ENCODE measurements at places on chromosomes 13 and 19.
A peak's percentile ranks its signal among the peaks of the same experiment; 100 is the strongest.

- DNase-seq = peak; percentile 50
Measured at GRCh38 chr19:12840091-12841079, 2.1 kb downstream of the MAST1 start.

- no peak for DNase-seq
Measured at GRCh38 chr13:44860454-44860853, 128.8 kb downstream of the NUFIP1 start.

DNA sequence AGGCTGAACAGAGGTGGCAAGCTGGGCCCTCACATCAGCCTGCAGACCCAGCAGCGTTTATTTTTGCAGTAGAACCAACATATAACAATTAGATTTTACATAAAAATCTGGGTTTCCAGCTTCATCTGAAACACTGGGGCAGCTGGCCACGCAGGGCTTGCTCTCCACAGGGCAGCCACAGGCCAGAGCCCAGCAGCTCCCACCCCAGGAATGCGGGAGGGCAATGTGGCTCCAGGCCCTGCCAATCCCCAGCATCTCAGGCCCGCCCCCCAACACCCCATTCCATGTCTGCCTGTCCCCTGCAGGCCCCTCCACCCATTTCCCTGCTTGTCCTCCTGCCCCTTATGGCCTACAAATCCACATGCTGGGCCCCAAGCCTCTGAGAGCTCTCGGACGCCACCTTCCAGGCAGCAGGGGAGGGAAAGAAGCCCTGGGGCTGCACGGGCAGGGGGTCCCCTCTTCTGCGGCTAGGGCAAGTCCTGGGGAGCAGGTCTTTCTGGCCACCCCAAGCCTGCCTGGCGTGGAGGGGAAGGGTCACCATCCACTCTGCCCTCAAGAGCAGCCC lies 15.0 kb upstream of the VSTM2B start:
- DNase-seq = no peak

DNA sequence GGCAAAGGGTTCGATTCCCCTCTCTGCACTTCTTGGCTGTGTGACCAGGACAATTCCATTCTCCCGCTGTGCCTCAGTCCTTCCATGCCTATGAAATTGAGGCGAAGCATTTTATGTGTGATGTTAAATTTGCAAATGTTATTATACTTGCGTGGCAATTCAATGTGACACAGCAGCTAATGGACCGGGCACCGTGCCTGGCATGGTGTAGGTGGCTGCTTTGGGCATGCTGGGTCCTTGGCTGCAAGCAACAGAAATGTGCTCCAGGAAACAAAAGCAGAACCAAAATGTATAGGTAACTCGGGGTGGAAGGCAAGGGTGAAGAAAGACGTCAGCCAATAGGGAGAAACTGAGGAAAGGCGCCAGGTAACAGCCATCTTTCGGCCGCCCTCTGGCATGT lies 37.1 kb downstream of the TINCR start:
- DNase-seq = no peak

- DNase-seq = no peak
Measured at GRCh38 chr13:44819245-44819644, 170.0 kb downstream of the NUFIP1 start.

DNA sequence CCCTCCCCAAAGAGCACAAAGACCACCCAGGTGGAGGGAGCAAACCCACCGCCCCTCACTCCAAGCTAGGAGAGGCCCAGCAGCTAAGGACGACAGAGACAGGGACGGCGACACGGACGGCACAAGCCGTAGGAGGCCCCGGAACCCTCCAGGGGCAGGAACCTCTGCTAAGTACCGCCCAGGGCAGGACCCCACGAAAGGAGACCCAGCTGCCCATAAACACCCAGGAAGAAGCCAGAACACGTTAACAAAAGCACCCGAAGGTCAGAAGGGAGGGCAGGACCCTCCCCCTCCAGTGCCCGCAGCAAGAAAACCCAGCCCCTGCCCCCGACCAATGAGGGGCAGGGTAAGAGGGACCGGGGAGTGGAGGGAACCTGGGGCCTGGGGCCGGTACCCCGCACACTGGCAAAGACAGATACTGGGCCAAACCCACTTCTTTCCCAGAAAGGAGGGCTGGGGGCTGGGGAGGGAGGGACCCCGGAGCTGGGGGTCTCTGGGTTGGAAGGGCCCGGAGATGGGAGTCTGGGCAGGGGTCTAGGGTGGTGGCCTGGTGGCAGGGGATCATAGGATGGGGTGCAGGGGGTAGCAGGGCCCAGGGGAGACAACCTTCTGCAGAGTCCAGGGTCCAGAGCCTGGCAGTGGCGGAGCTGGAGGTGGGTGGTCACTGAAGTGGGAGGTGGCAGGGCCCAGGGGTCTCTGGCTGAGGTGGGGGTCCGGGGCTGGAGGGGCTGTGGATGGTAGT lies 2.4 kb downstream of the BTBD2 start:
- no peak for DNase-seq

- DNase-seq = no peak
Measured at GRCh38 chr13:46720189-46720588, 76.8 kb downstream of the ESD start.

DNA sequence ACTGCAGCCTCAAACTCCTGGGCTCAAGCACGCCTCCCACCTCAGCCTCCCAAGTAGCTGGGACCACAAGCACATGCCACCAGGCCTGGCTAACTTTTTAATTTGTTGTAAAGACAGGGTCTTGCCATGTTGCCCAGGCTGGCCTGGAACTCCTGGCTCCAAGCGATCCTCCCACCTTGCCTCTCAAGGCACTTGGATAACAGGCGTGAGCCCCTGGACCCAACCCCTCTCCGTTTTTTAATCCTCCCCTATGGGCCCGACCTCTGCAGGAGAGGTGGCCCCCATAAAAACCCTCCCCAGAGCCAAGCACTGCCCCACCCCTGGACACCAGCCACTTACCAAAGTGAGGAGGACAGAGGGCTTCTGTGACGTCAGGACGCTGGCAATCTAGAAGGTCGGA lies 28.6 kb downstream of the PEPD start:
- DNase-seq = no peak

GRCh38 chr13:20125129-20125782 lies 35.6 kb downstream of the GJA3 start:
- DNase-seq = no peak

DNA sequence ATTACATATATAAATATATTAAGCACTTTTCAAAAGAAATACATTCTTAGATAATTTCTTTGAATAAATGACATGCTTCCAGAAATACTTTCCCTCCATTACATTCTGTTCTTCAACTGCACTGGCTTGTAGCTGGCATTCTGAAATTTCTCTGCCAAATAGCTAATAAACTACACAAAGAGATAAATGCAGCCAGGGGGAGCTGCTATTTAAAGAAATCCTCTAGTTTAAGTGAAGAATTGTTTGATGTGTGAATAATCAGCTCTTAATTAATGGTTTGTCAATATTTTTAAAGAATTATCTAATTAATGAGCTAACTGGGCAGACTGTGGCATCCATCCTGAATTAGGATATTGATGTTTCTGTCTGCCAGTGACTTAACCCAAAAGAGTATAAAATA lies 30.7 kb downstream of the SLC7A1 start:
- DNase-seq = no peak

GRCh38 chr19:5621945-5622464 lies 571 bp downstream of the SAFB2 start:
- no peak for DNase-seq

DNA sequence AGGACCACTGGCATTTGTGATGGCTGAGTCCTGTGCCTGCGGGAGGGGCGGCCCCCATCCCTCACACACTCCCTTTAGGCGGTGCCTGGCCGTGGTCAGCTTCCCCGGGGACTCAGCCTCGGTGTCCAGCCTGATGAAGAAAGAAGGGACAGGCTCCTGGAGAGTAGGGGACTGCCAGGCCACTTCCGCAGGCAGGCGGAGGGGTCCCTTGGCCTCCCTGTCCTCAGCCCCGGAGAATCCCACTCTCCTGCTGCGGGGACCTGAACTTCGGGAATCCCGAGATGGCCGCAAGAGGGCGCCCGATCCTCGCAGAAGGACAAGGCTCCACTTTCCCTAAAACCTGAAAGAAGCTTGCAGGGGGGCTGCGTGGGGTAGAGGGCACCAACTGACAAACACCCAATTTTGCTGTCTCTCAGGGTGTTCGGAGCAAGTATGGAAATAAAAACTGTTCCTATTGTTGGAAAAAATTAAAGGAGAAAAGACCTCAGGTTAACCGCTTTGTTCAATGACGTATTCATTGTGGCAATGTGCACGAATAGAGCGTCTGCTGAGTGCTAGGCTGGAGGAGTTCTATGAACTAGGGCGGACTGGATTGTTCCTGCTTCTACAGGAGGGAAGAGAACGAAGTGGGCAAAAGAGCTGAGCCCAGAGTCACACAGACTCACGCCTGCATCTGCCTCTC lies 297.3 kb downstream of the ZNF536 start:
- no peak for DNase-seq

- no peak for DNase-seq
Measured at GRCh38 chr13:51834581-51835171, 10.3 kb downstream of the TMEM272 start.

GRCh38 chr13:46313432-46314257 lies 73.4 kb downstream of the RUBCNL start:
- no peak for DNase-seq

DNA sequence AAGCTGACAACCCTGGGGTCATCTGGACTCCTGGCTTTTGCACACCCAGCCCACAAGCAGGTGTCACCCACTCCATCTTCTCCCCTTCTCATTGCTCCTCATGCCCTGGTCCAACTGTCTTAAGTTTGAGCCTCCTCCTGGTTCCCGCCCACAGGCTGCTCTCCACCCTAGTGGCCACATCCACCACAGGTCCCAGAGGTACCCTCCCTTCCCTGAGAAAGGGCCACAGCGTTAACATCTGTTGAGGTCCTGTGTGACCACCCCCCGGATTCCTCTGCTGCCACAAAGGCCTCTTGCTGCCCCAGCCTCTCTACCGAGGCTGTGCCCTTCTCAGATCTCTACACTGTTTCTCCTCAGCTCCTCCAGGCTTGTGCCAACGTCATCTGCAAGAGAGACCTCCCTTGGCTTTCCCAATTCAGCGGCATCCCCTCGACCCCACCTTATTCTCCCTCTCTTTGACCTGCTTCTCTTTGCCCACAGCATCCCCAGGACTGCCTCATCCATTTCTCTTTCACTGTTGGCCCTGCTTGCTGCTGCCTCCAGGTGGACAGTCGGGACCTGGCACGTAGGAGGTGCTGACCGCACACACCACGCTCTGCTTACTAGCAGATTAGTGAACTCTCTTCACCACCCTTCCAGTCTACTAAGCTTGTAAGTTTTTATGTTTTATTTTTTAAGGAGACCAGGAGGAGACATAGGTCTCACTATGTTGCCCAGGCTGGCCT lies 33.3 kb downstream of the SUGP2 start:
- DNase-seq = no peak

- DNase-seq = no peak
Measured at GRCh38 chr13:42524487-42525034, 49.4 kb upstream of the TNFSF11 start.

DNA sequence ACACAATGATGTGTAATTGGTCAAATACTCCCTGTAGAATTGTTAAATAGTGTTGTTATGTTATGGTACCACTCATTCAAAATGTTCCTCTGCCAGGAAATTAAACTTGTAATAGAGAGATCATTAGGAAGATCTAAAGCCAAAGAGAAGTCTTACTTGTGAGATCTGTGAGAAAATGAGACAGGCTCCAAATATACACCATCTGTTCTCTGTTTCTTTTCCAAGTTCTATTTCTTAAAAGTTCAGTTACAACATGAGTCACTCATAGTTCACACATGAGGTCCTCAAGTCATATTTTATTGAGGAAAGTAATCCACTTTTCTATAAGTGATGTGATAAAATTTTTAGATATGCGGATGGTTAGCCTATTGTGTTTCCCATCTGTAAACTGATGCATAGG lies 1038.1 kb upstream of the PRR20A start:
- no peak for DNase-seq

- DNase-seq = peak; percentile 99
Measured at GRCh38 chr19:47600246-47601179, 8.4 kb upstream of the BICRA start.

DNA sequence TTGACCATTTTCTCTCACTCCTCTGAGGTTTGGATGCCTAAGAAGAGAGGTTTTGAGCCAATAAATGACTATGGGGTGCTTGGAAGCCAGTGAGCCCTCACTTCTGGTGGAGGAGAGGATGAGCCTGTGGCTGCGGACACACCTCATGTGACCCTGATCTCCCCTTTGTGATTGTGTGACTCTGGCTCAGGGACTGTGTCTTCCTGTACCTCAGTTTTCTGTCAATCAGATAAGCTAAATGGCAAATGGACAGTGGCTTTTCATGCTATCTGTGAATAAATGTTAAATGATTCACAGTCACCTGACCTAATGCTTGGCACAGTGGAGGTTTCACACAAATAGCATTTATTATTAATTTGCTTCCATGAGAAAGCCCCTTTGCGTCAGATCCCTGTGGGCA lies 2.7 kb downstream of the PSG8 start:
- no peak for DNase-seq

DNA sequence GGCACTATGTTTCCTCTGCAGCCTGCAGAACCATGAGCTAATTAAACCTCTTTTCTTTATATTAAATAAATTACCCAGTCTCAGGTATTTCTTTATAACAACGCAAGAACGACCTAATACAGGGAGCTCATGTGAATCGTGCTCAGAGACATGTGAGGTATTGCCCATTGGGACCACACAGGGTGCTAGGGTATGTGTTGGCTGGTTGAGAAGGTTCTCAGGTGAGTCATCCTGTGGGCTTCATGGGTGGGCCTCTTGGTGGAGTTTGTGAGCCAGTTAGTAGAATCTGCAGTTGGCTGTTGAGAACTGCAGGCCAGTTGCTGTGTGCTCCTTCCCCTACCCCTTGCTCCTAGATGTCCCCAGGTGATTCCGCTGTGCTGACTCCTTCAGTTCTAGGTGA lies 163.0 kb downstream of the HS6ST3 start:
- no peak for DNase-seq

DNA sequence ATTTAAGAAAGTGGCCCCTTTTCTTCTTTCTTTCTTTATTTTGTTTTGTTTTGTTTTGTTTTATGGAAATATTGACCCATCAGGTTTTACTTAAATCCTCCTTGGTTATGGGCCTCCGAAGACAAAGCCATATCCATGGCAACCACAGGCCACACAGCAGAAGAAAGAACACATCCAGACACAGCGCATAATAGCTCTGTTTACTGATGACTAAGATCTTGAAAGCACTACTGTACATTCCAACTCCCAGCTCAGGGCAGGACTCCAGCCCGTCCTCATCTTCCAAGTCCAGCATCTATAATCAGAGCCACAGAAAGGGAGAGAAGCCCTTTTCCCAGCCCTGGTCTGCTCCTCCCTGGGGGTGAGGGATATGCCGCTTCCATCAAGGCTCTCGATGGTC lies 84.3 kb downstream of the NUFIP1 start:
- DNase-seq = no peak

Data from NCI-H187 (cell line).